Neural crest cell (in vitro differentiated cells): ENCODE measurements at places on chromosomes 7 and 10. TPM values are rescaled to one million over a fixed set of nuclear protein-coding genes. Genes with fewer than 3 reads are reported as not detected.

DNA sequence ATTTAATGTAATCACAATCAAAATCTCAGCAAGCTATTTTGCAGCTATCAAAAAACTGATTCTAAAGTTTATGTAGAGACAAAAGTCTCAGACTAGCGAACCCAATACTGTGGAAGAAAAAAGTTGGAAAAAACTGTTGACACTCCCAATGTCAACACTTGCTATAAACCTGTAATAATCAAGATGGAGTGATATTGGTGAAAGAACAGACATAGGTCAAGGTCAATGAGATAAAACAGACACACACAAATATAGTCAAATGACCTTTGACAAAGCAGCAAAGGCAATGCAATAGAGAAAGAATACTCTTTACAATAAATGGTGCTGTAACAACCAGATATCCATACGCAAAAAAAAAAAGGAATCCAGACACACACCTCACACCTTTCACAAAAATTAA lies 84.5 kb downstream of the ATE1 start:
- peaks cover 10% of the 10 kb centered on the region for H3K36me3 ChIP-seq
- no peak overlapping the region for H3K27ac ChIP-seq
- no peak for DNase-seq
- no peaks in the 10 kb centered on the region for H3K27me3 ChIP-seq

The GIMAP4 gene
- not detected in 2 replicates for total RNA-seq

- H3K27me3 ChIP-seq = peaks cover 29% of the 10 kb centered on the region
- H3K27ac ChIP-seq = no peak overlapping the region
- DNase-seq = no peak
- H3K4me1 ChIP-seq = no peaks in the 10 kb centered on the region
- H3K36me3 ChIP-seq = no peaks in the 10 kb centered on the region
Measured at GRCh38 chr10:111972109-111972508, 211.5 kb downstream of the GPAM start.

The LDB3 gene
- 0.56 and 1.0 TPM in 2 replicates for total RNA-seq

The SORBS1 gene
- total RNA-seq = 15.3 and 15.8 TPM in 2 replicates

The GNG11 gene
- 8.9 and 9.4 TPM in 2 replicates for total RNA-seq
